ENCODE measurements at places on chromosomes 3 and 15.

DNA sequence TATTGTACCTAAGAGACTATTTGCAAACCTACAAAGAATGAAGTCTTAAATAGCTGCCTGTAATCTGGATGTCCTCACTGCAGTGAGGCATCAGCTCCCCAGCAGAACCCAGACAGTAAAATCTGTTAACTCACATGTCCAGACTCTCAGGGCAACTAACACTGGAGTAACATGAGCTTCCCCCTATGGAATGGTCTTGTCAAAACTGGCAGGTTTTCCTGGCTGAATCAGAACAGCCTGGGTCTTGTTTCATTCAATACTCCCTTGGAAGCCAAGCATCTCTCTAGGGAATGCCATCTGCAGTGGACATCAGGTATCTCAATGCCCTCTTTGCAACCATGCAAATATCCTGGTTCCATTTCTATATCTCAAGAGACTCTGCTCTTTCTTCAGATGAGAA, 24.4 kb downstream of the PTPN9 start:
- no peak for DNase-seq

DNA sequence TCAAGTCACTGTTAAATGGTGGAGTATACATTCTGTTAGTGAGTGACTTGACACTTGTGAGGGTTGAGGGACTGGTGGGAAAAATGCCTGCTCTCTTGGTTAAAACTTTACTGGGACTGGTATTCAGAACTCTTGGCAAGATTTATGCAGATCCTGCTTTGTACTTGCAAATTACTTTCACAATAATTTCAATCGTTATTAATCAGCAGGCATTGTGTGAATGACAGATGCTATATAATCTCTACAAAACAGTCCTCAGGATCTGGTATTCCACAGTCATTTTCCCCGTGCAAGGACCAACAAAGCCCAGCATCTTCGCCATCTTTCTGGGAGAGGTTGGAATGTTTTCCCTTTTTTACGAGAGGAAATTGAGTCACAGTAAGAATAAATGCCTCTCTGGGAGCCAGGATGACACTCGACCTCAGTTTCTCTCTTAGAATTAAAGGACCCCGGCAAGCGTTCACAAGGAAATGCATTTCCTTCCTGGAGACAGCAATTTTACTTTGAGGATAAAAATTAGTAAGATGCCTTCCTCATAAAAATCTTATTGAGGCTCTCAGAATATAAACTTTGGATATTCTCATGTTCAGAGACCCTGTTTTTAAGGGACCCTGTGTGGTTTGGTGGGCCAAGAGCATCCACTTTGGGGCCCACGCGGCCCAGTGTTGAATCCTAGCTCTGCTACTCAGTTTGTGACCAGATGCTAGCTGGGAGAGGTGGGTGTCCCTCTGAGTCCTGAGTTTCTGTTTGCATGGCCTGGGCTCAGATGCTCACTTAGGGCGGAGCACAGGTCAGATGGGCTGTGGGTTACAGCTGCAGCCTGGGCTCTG, 45.3 kb upstream of the PLCL2 start:
- no peak for DNase-seq

GRCh38 chr15:52227456-52227855, 36.3 kb upstream of the GNB5 start:
- no peak for DNase-seq

- DNase-seq, result no peak
These were observed 460.7 kb upstream of the CBLB start for GRCh38 chr3:106329521-106329920.

- DNase-seq, result no peak
These were observed 4.4 kb downstream of the NR2F2 start for GRCh38 chr15:96334705-96335410.

DNA sequence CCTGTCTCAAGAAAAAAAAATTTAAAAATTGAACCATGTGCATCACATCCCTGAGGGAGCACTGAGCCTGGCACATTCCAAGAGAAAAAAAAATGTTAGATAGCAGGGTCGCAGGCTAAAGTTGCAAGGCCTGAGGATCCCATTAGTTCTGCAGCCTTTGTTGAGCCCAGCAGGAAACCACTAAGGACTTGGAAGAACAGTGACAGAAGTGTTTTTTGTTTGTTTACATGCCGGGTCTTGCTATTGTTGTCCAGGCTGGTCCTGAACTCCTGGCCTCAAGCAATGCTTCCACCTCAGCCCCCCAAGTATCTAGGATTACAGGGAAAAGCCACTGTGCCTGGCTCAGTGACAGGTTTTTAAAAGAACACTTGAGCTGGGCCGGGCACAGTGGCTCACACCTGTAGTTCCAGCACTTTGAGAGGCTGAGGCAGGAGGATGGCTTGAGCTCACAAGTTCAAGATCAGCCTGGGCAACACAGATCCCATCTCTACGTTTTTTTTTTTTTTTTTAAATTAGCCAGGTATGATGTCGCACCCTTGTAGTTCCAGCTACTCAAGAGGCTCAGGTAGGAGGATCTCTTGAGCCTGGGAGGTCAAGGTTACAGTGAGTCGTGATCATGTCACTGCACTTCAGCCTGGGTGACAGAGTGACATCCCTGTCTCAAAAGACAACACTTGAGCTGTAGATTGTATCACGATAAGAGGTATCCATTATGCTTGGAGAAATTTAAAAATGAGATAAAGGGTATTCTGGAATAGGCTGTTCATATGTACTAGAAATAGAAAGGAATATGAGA, 15.2 kb downstream of the CHAC1 start:
- DNase-seq, result no peak

- DNase-seq, result no peak
These were observed 55.3 kb downstream of the MEIS2 start for GRCh38 chr15:37044915-37045648.
